ENCODE measurements at places on chromosomes 5 and 9. TPM values are rescaled to one million over a fixed set of nuclear protein-coding genes. Genes with fewer than 3 reads are reported as not detected.

GRCh38 chr9:17742067-17742466, 163.2 kb downstream of the SH3GL2 start:
- H3K36me3 ChIP-seq, result no peaks in the 10 kb centered on the region
- no peak for DNase-seq
- H3K4me3 ChIP-seq, result no peak overlapping the region
- H3K4me1 ChIP-seq, result no peaks in the 10 kb centered on the region
- H3K27me3 ChIP-seq, result peaks cover 6% of the 10 kb centered on the region

GRCh38 chr9:12318732-12319685, 374.2 kb upstream of the TYRP1 start:
- H3K36me3 ChIP-seq, result no peaks in the 10 kb centered on the region
- H3K27me3 ChIP-seq, result peaks cover 6% of the 10 kb centered on the region
- no peak overlapping the region for H3K4me3 ChIP-seq
- no peak for DNase-seq
- no peak overlapping the region for H3K27ac ChIP-seq
- H3K4me1 ChIP-seq, result no peaks in the 10 kb centered on the region

GRCh38 chr9:101457003-101457402, 21.4 kb upstream of the ALDOB start:
- no peaks in the 10 kb centered on the region for H3K27me3 ChIP-seq
- DNase-seq, result no peak
- H3K36me3 ChIP-seq, result no peaks in the 10 kb centered on the region

The TAF11L14 gene
- total RNA-seq, result not detected

DNA sequence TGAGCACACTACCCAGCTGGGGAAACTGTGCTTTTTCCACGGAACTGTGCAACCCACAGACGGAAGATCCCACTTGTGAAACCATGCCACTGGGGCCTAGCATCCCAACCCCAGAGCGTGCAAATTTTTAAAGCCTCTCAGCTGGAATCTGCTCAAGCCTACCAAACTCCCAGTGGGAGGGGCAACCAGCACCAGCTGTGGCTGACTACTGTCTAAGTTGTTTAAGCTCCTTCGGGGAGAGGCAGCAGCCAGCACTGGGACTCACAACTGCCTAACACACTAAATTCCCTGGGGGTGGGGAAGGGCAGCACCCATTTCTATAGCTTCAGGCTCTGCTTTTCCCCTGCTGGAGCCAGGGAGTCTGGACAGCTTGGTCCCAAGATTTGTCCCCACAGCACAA, 287.6 kb upstream of the MSX2 start:
- H3K27ac ChIP-seq, result no peak overlapping the region
- peaks cover 27% of the 10 kb centered on the region for H3K27me3 ChIP-seq
- no peaks in the 10 kb centered on the region for H3K4me1 ChIP-seq
- peaks cover 3% of the 10 kb centered on the region for H3K36me3 ChIP-seq

The TOR1A gene
- total RNA-seq, result 45.3 TPM

DNA sequence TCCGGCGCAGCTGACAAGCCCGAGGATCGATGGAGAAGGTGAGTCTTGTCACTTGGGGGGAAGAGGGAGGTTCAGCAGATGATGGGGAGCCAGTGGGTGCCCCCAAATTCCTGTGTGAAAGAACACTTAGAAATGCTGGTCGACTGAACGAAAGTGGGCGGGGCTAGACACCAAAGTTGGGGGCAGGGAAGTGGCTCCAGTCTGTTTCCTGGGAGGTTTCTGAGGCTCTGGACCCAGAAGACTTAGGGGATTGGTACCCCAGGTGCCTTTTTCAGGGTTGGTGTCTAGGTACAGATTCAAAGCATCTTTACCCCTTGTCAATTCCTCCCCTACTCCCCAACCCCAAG, 278.6 kb downstream of the ZSWIM6 start:
- H3K27ac ChIP-seq, result no peak overlapping the region
- H3K4me3 ChIP-seq, result no peak overlapping the region
- H3K4me1 ChIP-seq, result peaks cover 31% of the 10 kb centered on the region
- no peak for DNase-seq
- no peaks in the 10 kb centered on the region for H3K27me3 ChIP-seq
